Activated CD4-positive, alpha-beta T cell treated with anti-CD3 and anti-CD28 coated beads, Interleukin-2, amount 10 ng/mL, durations not matched to agents 7 days and 5 days (primary cell): ENCODE measurements at places on chromosomes 7 and 10. TPM values are rescaled to one million over a fixed set of nuclear protein-coding genes. Genes with fewer than 3 reads are reported as not detected.

C10orf71 gene
- total RNA-seq: not detected

KCP gene
- 0.10 TPM for total RNA-seq

NKX2-3 gene
- not detected for total RNA-seq

PDK4 gene
- not detected for total RNA-seq

DNA sequence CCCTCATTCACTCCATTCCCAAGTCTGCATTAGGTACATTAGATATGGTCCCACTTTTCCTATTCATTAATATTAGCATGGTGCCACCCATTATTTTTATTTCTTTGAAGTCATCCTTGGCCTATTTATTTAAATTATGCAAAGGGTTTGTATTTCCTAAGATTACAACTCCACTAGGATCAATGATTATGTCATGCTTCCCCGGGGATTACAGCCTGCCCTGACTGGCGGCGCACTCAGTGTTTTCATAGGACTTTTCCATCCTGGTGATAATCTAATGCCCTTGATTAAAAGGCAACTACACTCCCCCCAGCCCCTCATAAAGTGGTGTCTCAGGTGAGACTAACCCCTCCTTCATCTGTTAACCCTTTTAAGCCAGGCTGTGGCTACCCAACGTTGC is 187.2 kb downstream of the POU6F2 start:
- H3K36me3 ChIP-seq: no peaks in the 10 kb centered on the region
- no peak overlapping the region for H3K4me3 ChIP-seq
- H3K4me1 ChIP-seq: no peaks in the 10 kb centered on the region
- DNase-seq: no peak
- peaks cover 8% of the 10 kb centered on the region for H3K27me3 ChIP-seq
- H3K27ac ChIP-seq: no peak overlapping the region

DNA sequence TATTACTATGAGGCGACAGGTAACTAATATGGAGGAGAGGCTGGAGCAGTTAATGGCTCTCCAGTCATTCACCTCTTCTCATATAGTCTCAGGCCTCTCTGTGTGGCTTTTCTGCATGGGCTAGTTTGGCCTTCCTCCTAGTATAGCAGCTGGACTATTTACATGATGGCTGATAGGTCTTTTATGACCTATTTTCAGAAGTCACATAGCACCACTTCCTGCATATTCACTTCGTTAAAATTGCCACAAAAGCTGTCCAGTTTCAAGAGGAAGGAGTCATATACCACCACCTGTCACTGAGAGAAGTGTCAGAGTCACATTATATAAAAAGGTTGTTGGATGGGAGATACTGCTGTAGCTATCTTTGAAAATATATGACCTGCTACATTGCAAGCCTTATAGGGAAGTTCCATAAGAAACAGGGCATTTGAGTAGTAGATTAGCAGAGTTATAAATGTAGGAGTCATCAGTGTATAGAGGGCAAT is 8.0 kb upstream of the DMTF1 start:
- DNase-seq: no peak
- H3K4me3 ChIP-seq: no peak overlapping the region
- H3K27me3 ChIP-seq: peaks cover 7% of the 10 kb centered on the region
- H3K4me1 ChIP-seq: peaks cover 11% of the 10 kb centered on the region
- no peaks in the 10 kb centered on the region for H3K36me3 ChIP-seq

DNA sequence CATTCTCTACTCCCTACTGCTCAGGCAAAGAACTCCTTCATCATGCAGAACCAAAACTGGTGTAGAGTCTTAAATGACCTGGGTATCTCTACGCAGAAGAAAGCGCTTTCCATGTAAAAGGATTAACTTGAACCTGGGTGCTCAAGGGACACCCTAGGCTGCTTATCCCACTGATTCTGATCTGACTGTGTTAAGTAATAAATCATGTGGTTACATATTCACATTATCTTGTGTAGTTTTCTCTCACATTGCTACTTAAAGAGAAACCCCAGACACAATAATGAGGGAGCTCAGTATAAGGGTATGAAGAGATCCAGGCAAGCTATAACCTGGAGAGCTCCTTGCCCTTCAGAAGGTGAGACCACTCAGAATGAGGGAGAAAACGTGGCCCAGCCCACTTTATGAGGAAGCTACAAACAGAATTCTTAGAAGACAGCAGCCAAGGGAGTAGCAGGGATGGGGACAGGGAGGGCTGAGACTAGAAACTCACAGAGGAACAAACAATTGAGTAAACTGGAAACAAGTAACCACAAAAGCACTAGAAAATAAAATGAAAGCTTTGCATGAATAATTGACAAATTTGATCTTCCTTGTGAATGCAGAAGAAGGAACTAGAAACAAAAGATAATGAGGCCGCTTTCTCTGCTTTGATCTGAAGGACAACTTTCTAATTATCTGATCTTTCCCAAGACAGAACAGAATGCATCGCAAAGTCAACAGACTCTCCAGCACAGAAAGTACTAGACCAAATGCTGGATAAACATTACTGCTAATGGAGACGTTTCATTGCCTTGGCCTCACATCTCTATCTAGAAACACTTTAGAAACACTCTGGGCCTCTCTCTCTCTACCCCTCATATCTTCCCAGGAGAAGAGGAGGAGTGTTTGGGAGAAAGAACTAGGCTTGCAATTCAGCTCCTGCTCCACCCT is 76.1 kb downstream of the LRRC17 start:
- no peak overlapping the region for H3K4me3 ChIP-seq
- H3K27me3 ChIP-seq: no peaks in the 10 kb centered on the region
- no peak for DNase-seq
- no peaks in the 10 kb centered on the region for H3K36me3 ChIP-seq
- H3K4me1 ChIP-seq: peaks cover 2% of the 10 kb centered on the region

- H3K4me1 ChIP-seq: no peaks in the 10 kb centered on the region
- no peak overlapping the region for H3K27ac ChIP-seq
- H3K4me3 ChIP-seq: no peak overlapping the region
These were observed 59.4 kb downstream of the WAPL start for GRCh38 chr10:86461963-86462804.
